ENCODE measurements at places on chromosomes 1 and 21.

DNA sequence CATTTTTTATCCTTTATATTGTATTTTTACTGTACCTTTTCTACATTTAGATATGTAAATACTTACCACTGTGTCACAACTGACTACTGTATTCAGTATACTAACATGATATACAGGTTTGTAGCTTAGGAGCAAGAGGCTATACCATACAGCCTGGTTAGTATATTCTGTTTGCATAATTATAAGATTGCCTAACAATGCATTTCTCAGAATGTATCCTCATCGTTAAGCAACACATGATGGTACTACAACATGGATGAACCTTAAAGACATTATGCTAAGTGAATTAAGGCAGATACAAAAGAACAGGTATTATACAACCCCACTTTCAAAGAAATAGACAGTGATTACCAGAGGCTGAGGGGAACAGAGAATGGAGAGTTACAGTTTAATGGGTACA lies 62.7 kb downstream of the RUSC1 start:
- no peak for DNase-seq

DNA sequence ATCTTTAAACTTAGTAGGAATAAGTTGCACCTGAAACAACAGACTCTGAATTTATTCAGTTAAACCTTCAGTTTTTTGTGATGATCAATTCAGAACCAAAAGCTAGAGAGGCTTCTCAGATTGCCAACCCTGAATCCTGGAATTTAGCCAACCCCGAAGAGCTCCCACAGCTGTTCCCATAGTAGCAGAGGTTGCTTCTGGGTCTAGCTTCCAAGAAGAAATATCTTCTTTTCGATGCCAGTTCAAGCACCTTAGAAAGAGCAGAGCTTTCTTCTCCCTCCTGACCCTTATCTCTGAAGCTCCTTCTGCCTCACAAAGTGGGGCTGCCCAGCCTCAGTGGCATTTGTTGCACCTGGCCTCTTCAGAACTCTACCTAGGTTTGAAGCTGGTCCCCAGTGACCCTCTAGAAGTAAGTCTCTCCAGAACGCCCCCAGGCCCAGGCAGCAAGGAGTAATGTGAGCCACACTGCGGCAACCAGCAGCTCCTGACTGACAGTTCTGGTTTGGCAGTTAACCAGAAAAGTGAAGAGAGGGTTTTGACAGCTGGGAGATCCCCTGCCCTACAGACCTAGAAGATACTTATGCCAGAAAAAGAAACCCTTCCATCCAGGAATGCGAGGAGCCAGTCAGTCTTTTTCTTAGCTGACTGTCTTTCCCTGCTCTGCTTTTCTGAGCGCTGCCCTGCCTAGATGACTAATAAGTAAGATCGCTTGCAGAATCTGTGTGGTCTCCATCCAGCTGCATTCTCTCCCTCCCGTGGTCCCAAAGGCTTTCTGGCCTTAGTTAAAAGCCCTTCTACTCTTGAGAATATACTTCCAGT lies 165.9 kb downstream of the ADGRL4 start:
- no peak for DNase-seq

- DNase-seq = no peak
Measured at GRCh38 chr1:39422614-39423013, 68.8 kb upstream of the BMP8A start.

GRCh38 chr1:150965605-150966004 lies 9.0 kb downstream of the CERS2 start:
- no peak for DNase-seq

Measured in activated gamma-delta T cell treated with anti-CD3 and anti-CD28 coated beads, Interleukin-2, amount 50 U/mL, for 16 hours (primary cell).